Stimulated activated CD8-positive, alpha-beta memory T cell treated with anti-CD3 and anti-CD28 coated beads, Interleukin-4, amount 100 ng/mL, for 24 hours (primary cell): ENCODE measurements at places on chromosomes 3 and 15.
A peak's percentile ranks its signal among the peaks of the same experiment; 100 is the strongest.

DNA sequence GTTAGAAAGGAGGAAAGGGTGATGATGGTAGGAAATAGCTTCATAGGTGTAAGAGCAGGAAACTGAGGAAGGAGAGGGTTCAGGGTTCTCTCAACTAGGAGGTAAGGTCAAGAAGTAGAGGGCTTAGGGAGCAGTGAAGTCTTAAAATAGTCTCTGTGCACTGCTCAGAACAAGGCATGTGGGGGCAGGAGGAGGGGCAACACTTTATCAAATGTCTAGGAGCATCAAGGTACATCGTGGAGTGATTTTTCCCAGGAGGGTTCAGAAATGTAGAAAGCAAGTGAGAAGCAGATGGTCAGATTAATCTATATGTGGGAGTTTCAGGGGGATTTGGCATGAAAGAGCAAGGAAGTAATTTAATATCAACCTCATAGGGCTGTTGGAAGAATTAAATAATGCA lies 58.8 kb downstream of the TNIK start:
- no peak for DNase-seq

GRCh38 chr3:128486681-128487537 lies 6.1 kb downstream of the GATA2 start:
- DNase-seq: no peak

DNA sequence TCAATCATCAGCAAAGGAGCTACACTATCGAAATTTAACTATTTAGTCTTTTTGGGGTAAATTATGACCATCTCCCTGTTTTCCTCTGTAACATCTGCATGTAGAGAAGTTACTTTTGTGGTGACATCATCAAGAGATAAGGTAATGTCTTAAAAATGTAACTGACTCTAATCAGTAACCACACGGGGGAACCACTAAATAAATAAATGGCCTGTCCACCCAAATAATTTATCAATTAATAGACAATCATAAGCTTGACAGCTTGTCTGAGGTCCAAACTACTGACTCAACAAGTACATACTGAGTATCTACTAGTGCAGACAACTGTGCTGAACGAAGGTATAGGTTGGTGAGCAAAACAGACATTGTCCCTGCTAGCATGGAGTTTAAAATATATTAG lies 219.3 kb downstream of the SLC9A9 start:
- DNase-seq: no peak

- DNase-seq: peak; percentile 24
Observed at GRCh38 chr15:73265536-73266153, 103.1 kb downstream of the HCN4 start.

DNA sequence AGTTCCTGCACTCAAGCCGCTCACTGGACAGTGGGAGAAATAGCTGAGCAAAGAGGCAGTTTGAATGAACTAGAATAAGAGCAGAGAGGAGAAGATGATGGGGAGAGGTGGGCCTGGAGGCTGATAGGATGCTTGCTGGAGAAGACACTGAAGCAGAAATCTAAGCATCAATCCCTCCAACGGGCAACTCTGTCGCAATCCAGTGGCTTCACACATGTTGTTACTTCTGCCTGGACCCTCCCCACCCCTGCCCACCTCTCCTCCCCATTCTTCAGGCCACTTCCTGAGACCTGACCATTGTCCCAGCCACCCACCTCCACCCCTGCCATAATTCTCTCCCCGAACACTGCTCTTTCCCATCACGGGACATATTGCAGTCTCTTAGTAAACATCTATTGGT lies 76.0 kb downstream of the SRGAP3 start:
- no peak for DNase-seq
